ENCODE measurements at places on chromosomes 3 and 15. TPM values are rescaled to one million over a fixed set of nuclear protein-coding genes. Genes with fewer than 3 reads are reported as not detected.

NANOGP8 gene
- not detected for total RNA-seq

RETNLB gene
- total RNA-seq, result not detected

CFAP92 gene
- not detected for total RNA-seq

SLC30A4 gene
- 2.2 TPM for total RNA-seq

ATP13A5 gene
- not detected for total RNA-seq

SENP7 gene
- 2.2 TPM for total RNA-seq

C3orf49 gene
- total RNA-seq, result not detected

PEAK1 gene
- 5.0 TPM for total RNA-seq

SKOR1 gene
- 0.05 TPM for total RNA-seq

ONECUT1 gene
- 0.24 TPM for total RNA-seq

KLHDC8B gene
- 3.2 TPM for total RNA-seq

CLDN16 gene
- 0.03 TPM for total RNA-seq

ZNF774 gene
- total RNA-seq, result 0.85 TPM

WWTR1 gene
- total RNA-seq, result 159 TPM

HRG gene
- not detected for total RNA-seq

SOX14 gene
- total RNA-seq, result not detected

FAM174B gene
- total RNA-seq, result 7.0 TPM

MORC1 gene
- not detected for total RNA-seq

RAB8B gene
- total RNA-seq, result 12.4 TPM

TFRC gene
- total RNA-seq, result 85.5 TPM

MYD88 gene
- 21.9 TPM for total RNA-seq

SIAH2 gene
- total RNA-seq, result 18.6 TPM

TNFSF10 gene
- total RNA-seq, result not detected

POLQ gene
- 5.6 TPM for total RNA-seq

LMAN1L gene
- total RNA-seq, result not detected

PIERCE2 gene
- 4.1 TPM for total RNA-seq

TNIK gene
- total RNA-seq, result 1.7 TPM

Data from A549 treated with Hydrocortisone at 1 μM for 4 hours (cell line).